CD14-positive monocyte (primary cell): ENCODE measurements at places on chromosomes 5 and 9.

DNA sequence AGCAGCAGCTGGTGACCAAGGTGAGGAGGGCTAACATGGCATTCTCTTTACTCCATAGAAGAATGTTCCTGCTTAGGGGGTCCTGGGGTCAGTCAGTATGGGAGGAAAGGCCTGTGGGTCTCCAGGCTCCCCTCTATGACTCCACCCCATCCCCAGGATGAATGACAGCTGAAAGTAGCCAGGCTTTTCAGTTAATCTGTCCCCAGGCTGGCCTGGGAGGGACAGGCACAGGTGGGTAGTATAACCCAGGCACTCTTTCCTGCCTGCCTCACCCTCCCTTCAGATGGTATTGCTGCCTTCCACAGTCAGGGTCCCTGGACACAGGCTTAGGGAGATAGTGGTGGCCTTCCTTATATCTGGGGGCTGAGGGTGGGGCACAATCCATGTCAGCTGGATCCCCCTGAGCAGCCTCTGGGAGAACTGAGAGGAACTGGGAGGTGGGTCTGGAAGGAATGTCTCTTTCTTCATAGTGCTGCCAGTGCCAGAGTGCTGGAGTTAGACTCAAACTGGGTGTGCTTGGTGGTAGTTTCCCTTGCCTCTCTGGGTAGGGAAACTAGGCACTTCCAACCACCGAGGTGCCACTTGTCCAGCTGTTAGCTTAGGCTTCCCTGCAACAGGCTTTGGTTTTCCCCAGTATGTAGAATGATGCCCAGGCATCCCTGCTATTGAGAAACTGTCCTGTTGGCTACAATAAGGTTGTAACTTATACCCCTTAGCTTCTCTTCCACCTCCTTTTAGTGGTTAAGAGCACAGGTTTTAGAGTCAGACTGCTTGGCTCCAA is 27.8 kb downstream of the LARP1 start:
- no peak for DNase-seq

GRCh38 chr9:106885451-106885850 is 22.5 kb downstream of the ZNF462 start:
- DNase-seq: no peak

- DNase-seq: no peak
Measured at GRCh38 chr5:177304392-177305119, 957 bp downstream of the PRELID1 start.

GRCh38 chr9:101146508-101146907 is 118.0 kb downstream of the PLPPR1 start:
- DNase-seq: no peak

DNA sequence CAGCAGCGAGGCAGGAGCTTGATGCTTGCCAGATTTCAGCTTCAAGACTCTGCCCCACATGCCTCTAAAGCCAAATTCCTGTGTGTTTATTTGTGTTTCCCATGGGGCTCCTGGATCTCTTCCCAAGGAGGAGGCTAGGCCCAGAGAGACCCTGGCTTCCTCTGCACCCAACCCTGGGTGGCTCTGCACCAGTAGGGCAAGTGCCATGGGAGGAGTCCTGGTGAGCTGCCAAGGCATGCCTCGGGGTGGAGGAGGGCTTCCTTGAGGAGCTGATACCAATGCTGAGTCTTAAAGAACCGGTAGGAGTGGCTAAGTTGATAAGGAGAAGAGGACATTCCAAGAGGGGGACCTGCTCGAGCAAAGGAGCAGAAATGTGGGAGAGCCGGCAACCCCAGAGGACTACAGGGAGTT is 6.8 kb upstream of the TIFAB start:
- no peak for DNase-seq

GRCh38 chr5:63022403-63022802 is 443.8 kb downstream of the LRRC70 start:
- DNase-seq: no peak

- no peak for DNase-seq
Measured at GRCh38 chr5:72234868-72235267, 85.2 kb downstream of the MRPS27 start.

- no peak for DNase-seq
Measured at GRCh38 chr5:179264783-179265513, 80.3 kb downstream of the ADAMTS2 start.
